ENCODE measurements at places on chromosomes 6 and 20.

- no peak for DNase-seq
Measured at GRCh38 chr6:150236544-150236943, 93.7 kb downstream of the PPP1R14C start.

DNA sequence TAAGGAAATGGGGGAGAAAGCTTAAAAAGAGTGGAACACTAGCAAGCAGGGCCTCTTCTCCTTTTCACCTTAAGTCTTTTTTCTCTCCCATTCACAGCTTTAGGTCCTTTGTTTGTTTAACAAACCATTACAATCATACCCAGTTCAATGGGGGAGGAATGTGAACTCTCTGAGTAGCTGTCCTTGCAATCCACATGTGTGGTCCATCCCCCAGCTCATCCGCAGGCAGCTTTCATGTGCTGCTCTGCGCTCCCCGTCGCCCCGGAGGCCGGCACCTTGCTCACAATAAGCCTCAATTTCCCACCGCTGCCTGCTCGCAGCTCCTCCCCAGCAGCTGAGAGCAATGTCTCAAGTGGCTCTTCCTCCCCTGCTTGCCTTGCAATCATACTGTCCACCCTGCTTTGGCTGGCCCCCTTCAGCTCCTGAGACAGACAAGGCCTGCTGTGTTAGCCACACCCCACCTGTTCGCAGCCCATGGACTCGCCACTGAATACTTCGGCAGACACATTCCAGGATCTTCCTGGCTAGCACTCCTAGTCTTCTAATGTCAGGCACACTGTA lies 49.1 kb downstream of the PLAGL1 start:
- no peak for DNase-seq

DNA sequence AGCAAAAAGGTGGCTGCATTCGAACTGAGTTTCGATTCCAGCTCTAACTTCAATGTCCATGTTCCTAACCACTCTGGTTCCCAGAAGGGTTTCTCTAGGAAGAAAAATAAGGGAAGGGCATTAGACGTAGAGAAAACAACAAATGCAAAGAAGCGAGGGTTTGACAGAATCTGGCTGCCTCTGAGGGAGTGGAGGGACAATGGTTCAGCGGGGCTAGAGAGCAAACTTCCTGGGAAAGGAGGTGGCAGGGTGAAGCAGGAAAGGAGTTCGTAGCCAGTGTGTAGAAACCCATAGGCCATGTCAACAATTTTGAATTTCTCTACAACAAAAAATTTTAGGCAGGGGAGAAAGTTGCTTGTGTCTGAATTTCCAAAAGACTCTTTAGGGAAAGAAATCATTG lies 14.5 kb upstream of the DNAAF9 start:
- DNase-seq: no peak

GRCh38 chr6:152379423-152379822 lies 257.7 kb downstream of the SYNE1 start:
- DNase-seq: no peak

DNA sequence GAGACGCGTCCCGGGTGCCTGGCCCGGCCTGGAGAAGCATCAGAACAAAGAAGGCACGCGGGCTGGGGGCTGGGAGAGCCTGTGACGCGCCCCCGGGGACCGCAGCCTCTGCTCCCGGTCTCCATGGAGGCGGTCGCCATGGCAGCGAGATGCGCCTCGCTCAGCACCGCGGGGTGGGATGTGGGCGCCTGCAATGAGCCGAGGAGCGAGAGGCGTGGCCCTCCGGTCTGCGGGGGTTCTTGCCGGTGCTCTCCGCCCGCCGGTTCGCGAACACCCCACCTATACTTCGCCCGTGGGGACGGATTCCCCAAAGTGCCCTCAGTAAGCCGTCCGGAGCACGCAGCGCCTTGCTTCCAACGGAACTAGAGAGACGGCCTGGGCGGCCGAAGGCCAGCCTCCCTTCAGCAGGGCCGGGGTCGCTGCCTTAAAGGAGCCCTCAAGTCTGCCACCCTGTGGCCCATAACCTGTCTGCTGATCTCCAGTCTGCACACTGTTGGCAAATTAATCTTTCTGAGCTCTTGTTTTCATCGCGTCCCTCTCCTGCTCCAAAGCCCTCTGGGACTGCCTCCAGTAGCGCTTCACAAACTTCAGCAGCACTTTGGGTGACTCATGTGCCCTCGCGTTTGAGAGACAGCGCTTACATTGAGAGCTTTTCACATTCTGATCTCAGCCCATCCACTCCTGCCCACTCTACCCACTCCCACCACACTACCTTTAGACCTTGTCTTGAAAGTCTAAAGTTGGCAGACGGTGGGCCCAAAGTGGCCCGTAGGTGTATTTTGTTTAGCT lies 983 bp upstream of the ADISSP start:
- no peak for DNase-seq

DNA sequence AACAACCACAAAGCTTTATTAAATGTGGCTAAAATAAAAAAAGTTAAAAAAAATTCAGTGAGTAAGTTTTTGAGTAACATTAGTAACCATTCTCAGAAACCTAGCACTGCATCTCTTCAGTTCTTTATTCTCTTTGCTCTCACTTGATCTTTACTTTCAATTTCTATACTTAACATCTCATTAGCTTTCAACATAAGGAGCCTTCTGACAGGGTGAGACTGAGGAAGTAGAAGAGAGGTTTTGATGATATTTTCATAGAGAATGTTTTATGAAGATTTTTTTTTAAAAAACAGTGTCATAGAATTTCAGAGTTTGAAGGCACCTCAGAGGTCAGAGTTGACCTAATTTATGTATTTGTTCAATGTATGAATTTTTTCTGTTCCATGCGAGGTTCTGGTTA lies 60.8 kb downstream of the FAM83B start:
- no peak for DNase-seq

DNA sequence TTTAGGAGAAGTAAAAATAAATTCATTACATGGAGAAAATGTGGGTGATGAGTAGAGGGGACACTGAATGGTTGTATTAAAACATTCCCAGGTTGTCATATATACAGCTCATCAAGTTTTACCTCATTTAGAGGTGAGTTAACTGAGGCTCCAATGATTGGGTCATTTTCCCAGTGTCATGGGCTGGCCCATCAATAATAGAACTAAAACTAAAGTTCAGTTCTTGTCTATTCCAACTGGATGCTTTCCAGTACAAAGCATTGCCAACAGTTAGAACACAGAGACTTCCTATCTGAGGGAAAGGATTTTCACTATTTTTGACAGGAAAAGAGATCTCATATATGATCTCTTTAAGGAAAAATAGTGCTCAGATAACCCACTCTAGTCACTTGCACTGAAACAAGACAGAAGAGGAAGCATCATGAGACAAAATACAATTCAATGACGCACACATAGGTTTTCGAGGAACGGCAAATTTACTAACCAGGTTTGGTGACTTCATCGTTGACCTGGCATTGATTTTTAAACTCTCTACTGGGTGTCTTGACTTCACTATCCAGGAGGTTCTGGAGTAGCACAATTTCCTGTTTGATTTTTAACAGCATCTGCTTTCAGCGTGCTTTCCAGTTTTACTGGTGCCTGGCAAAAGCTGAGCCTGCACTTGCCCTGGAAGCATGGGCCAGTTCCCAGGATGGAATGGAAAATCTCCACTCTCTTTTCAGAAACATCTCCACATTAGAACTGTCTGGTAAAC lies 195.5 kb upstream of the FBXL4 start:
- no peak for DNase-seq

Measured in NCI-H2107 (cell line).